ENCODE measurements at places on chromosomes 7 and 10.

GRCh38 chr7:150746921-150747320 lies 9.7 kb downstream of the GIMAP5 start:
- no peak for DNase-seq

DNA sequence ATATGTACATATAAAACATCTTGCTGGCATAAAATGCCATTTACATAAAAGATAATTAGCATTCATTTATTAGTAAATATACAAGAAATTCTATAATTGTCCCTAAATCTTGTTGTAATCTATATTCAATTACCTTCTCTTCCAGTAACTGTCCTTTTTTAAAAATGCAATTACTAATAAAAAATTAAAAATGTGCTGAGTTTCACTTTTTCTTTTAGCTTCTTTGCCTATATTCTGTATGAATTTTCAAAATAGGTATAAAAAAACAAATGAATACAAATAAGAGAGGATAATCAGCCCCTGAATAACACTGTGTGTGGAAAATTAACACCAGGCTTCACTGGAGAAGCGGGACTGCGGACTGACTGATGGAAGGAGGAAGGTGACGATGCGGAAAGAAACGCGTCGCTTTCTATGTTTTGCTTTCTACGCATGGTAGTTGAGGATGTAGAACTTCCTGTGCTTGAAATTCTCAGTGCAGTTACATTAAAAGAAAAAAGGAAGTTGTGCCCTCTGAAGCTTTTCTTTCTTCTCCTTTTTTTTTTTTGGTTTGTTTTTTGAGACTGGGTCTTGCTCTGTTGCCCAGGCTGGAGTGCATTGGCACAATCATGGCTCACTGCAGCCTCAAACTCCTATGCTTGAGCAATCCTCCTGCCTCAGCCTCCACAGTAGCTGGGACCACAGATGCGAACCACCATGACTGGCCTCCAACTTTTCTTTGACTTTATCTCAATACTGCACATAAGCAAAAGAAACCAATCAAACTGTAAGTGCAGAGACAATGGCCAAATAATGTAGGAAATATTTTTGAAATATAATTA lies 7.4 kb upstream of the ZMYND11 start:
- no peak for DNase-seq

DNA sequence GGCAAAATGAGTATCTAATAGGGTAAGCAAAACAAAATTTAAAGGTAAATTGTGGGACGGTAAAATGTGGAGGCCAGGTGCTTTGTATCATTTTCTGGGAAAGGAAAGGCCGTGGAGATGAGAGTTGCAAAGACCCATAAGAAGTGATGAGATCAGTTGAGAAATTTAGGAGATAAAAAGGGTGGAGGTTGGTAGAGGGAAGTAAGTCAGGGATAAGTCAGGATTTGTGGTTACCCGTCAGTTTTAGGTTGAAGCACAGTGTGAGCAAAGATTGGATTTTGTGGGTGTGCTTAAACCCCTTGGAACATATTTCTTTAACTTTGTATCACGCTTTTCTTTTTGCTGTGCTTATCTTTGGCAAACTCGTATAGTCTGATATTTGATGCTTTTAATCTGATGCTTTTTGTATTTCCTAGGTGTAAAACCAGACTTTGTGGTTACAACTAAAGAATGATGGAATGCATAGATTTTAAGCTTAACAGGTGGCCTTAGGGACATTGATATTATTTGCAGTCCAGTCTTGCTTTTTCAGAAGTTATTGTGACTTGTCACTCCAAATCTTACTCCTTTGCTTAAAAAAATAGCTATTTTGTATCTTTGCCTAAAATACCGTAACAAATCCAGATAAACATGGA lies 1.2 kb downstream of the BTRC start:
- DNase-seq, result no peak

- no peak for DNase-seq
Observed at GRCh38 chr10:12489806-12490205, 140.5 kb downstream of the CAMK1D start.

GRCh38 chr7:47325337-47325736 lies 256.6 kb downstream of the TNS3 start:
- DNase-seq, result no peak

- peak; percentile 56 for DNase-seq
Observed at GRCh38 chr7:139645572-139646523, 122.4 kb downstream of the CLEC2L start.

- DNase-seq, result no peak
Observed at GRCh38 chr10:106652279-106652678, 512.2 kb downstream of the SORCS1 start.

DNA sequence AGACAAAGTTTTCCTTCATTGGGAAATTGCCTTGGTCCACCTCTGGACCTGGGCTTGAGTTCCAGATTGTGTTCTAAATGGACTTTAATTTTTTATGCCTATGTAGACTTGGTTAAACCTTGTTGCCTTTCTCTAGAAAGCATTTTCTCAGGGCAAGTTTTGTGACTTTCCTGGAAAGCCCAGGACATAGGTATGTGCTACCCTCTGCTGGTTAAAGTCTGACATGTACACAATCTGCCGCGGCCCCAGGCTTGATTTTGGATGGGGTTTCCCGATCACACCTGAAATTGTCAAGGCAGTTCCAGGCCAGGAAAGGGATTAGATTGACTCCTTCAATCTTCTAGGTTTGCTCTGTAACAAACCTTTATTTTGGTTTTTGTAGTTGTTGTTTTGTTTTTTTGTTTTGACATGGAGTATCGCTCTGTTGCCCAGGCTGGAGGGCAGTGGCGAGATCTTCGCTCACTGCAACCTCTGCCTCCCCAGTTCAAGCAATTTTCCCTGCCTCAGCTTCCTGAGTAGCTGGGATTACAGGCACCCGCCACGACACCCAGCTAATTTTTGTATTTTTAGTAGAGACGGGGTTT lies 14.1 kb upstream of the AKR1B10 start:
- no peak for DNase-seq

GRCh38 chr7:39299695-39300094 lies 266.5 kb upstream of the YAE1 start:
- no peak for DNase-seq

- no peak for DNase-seq
Observed at GRCh38 chr7:28070297-28071055, 110.1 kb downstream of the JAZF1 start.

GRCh38 chr10:7274293-7274692 lies 136.5 kb downstream of the SFMBT2 start:
- no peak for DNase-seq

GRCh38 chr7:138070908-138071307 lies 5.4 kb upstream of the AKR1D1 start:
- DNase-seq, result no peak

DNA sequence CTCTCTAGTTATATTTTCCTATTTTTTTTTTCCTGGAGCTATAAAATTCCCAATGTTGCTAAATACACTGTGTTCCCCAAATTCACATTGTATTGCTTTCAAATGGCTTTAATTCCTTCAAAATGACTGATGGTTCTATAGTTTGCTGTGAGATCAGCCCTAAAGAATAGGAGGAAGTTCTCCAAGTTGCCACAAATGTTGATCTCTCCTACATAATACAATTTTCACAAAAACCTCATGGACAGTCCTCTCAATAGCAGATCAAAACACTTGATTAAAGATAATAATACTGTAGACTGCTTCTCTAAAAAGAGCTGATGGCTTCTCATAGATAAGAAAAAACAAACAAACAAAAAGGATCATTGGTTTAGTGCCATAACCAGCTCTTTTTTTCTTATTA lies 97.8 kb upstream of the CAV2 start:
- DNase-seq, result no peak

DNA sequence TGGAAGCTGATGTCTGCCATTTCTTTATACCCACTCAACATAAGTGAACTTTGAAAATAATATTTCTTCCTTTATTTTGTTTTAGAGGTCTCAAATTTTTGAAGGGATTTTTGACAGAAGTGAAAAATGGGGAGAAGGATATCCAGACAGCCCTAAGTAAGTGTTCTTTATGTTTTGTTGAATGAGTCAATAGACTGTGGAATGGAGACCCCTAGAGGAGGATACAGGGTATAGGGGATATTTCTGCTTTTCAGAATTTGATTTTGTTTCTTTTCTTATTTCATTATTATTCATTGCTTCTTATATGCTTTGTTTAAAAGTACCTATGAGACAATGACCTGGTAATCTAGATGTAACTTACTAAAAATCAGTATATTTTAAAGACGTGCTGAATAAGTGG lies 34.4 kb downstream of the PLEKHA8 start:
- no peak for DNase-seq

- no peak for DNase-seq
Observed at GRCh38 chr10:128576943-128577670, 450.9 kb upstream of the MKI67 start.

All from stimulated activated CD8-positive, alpha-beta memory T cell treated with anti-CD3 and anti-CD28 coated beads, Interleukin-15, amount 100 ng/mL, for 4 hours (primary cell).